BE2C (cell line): ENCODE measurements at places on chromosomes 5 and 9.

DNA sequence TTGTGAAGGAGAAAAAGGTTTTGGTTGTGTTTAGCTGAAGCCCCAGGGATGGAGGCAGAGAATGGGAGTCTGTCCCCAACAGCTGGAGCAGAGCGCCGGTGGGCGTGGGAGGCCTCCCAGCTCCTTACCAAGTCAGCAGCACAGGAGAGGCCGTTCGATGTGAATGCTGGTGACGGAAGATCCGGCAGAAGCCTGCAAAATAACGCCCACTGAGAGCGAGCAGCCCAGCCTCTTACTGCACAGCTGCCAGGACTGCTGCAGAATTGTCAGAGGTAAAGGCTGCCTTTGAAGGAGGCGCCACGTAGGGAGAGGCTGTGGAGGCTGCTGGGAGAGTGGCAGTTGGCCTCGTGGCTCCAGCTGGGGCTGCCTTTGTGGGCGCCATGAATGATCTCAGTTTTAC is 26.2 kb downstream of the ANGPTL2 start:
- DNase-seq, result no peak

DNA sequence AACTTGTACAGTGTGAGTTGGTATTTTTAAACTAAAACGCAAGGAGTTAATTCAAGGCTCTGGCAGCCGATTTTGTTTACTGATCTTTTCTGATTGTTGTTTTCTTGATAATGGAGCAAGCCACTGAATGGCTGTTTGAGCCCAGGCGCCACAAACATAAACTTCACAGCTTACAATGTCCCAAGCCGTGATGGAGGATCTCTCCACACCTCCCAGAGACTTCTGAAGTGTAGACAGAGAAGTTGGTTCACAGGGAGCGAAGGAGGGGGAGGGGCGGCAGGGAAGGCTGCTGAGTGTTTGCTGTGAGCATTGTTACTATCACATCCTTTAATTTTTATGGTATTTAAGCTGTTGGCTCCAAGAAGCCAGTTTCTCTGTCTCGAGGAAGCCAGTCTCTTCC is 14.7 kb downstream of the ISL1 start:
- DNase-seq, result peak; percentile 60

DNA sequence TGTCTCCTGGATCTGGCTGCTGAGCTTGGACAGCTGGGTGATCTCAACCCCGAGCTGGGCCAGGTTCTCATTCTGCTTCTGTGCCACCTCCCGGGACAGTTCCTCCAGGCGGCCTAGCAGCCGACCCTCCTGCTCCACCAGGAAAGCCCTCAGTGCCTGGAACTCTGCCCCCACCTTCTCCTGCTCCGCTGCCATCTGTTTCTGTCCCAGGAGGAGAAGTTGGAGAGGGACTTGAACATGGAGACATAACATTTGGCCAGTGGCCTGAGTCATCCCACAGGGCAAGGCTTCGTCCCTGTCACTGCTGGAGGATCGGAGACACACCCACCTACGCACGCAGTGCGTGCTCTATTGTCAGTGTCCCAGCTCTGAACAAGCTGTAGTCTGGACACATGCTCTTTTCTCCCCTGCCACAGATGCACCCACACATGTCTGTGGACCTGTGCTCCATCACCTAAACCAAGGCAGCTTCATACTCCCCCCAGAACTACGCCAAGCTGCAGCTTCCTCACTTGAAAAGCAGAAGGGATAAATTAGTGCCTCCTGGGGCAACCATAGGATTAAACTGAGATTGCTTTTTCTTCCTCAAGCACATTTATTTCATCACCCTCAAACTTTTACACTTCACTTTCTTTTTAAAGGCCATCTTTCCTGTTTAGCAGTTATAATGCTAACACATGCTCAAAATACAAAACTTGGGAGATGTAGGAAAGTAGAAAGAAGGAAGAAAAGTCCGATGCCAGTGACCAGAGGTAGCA is 4.9 kb downstream of the TRIM7 start:
- DNase-seq, result no peak

DNA sequence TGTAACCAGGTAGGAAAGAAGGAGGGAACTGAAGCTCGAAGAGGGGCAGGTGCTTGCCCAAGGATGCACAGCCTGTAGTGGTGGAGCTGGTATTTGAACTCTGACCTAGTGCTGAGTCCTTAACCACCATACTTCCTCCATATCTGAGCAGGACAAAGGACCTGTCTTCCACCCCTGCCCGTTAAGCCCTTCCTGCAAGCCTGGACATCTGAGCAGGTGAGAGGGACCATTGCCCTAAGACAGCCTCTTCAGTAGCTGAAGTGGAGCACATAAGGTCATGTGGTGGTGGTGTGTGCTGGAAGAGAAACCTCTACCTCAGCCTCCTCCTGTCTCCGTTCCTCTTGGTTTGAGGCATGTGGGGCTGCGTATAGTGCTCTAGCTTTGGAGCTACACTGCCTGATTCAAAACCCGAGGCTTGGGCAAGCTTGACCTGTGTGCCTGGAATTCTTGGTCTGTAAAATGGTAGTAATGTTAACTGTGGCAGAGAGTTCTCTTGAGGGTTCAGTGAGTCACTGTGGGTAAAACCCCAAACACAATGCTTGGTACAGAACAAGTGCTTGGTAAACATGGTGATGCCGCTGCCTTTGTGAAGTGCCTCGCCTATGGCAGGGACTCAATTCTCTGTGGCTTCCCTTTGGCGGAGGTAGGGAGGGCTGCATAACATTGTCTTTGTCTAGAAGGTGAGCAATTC is 7.4 kb downstream of the GALNT10 start:
- no peak for DNase-seq

DNA sequence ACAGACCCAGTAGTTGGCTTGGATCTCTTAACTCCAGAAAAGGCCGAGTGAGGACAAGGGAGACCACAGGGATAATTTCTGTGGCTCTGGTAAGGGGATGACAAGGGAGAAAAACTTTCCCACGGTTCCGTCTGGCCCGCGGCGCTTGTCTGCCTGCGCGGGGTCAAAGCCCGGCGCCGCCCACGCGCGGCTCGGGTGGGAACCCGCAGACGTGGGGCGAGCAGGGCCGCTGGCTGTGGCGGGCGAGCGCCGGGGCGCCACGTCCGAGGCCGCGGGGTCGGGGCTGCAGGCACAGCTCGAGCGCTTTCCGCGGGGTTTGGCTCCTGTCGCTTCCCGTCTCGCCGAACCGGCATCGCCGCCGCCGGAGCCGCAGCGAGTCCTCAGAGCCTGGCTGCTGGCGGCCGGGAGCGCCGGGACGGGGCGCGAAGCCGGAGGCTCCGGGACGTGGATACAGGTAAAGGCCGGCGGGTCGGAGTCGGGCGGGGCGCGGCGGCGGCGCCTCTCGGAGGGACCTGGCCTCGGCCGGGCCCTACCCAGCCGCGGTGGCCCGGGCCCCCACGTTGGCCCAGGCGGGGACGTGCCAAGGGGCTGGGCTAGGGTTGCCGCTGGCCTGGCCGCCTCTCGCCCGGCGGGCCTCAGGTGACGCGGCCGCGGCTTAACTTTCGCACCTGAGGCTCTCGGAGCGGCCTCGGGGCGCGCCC is at the start of gene RNF180:
RNF180 (plus strand) TSS at position 344 of the 701 bp plus-strand sequence. CDS start 34,965 bp downstream, outside the sequence.
- peak; percentile 8 for DNase-seq

- DNase-seq, result no peak
These were observed 9.7 kb downstream of the LIFR start for GRCh38 chr5:38546691-38547146.

DNA sequence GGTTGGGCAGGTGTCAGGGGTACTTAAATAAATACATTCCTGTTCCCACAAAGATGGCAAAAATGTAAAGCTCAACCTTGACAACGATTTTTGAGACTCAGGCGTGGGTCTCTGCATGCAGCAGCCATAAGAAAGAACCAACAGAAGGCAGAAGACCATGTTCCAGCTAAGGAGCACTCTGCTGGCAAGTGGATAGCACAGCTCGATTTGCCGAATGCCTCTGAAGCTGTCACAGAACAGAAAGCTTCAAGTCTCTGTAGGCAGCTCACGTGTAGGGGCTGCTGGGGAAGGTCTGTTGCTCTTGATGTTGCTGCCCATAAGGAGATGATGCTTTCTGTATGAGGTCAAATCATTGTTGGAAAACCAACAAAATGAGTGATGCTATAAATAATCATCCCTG is 119.6 kb upstream of the GRIN3A start:
- DNase-seq, result no peak

GRCh38 chr5:149133795-149134777 is 7.2 kb upstream of the ABLIM3 start:
- no peak for DNase-seq

- no peak for DNase-seq
These were observed 8.9 kb upstream of the SPATA31E1 start for GRCh38 chr9:87873607-87874303.

DNA sequence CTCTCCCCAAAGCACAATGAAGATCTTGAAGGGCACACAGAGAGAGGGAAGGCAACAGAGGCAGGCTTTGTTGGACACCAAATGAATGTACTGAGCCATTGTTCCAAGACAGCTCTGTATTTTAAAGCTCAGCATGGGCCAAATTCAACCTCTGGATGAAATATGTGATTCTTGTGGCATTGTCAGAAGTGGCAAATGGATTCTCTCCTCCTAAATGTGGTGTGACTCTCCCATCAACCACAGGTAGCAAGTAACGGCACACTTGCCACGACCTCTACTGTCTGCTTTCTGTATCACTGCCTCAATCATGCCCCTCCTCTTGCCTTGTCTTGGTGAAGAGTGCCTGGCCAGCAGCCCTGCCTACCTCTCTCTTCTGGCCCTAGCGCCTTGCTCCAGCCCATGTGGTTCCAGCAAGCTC is 6.1 kb upstream of the MOB3B start:
- DNase-seq, result no peak

- no peak for DNase-seq
These were observed 190.6 kb upstream of the MSX2 start for GRCh38 chr5:174533751-174534241.

GRCh38 chr5:176652136-176652535 is 4.9 kb downstream of the TSPAN17 start:
- peak; percentile 62 for DNase-seq

DNA sequence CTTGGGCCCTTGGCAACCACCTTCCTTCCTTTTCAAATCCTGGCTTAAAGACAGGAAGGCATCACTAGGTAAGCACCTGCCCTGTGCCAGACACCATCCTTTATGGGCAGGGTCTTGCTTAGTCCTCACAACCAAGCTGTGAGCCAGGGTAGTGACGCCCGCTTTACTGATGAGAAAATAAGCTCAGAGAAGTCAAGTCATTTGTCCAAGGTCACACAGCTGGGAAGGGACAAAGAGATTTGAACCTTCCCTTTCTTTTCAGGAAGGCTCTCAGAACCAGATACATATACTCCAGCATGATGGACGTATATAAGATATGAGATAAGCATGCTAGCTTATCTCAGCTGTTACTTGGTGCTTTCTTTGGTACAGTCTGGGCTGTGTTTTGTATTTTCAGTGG is 76.9 kb downstream of the SH3PXD2B start:
- no peak for DNase-seq

- no peak for DNase-seq
These were observed 18.8 kb upstream of the ALDH1B1 start for GRCh38 chr9:38373679-38374078.

- DNase-seq, result peak; percentile 4
These were observed 85.8 kb upstream of the IER5L start for GRCh38 chr9:129263836-129264235.

GRCh38 chr5:141969783-141970771 is 1.2 kb downstream of the RNF14 start:
- DNase-seq, result no peak

GRCh38 chr9:124710766-124711165 is 60.3 kb downstream of the NR6A1 start:
- DNase-seq, result no peak

DNA sequence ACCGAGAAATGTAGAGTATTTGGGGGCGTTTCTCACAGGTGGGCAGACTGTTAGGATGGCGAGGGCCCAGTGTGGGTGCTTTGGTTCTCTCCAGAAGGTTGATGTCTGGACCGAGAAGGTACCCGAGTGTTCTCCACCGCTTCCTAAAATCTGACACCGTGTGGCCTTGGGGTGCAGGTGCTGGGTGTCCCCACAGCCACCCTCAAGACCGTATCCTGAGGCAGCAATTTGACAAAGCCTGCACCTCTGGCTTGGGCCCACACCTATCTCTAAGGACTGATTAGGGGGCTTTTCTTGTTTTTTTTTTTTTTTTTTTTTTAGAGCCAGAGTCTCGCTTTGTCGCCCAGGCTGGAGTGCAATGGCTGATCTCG is 1.3 kb downstream of the PPP1R26 start:
- no peak for DNase-seq

GRCh38 chr5:157544623-157544989 is 31.0 kb downstream of the ADAM19 start:
- DNase-seq, result no peak

DNA sequence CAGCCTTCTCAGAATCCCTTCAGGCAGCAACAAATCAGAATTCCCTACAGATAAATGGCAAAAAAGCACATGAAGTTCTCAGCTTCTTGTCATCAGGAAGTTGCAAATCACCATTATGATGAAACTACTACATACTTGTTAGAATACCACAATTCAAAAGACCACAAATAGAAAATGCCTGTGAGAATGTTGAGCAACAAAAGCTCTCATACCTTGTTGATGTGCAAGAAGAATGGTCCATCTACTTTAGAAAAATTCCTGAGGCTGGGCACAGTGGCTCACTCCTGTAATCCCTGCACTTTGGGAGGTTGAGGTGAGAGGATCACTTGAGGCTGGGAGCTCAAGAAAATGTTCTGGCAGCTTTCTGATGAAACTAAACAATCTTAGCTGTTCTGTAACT is 278.1 kb downstream of the ICE1 start:
- no peak for DNase-seq

- no peak for DNase-seq
These were observed 189.4 kb downstream of the CCDC192 start for GRCh38 chr5:127892467-127893207.

DNA sequence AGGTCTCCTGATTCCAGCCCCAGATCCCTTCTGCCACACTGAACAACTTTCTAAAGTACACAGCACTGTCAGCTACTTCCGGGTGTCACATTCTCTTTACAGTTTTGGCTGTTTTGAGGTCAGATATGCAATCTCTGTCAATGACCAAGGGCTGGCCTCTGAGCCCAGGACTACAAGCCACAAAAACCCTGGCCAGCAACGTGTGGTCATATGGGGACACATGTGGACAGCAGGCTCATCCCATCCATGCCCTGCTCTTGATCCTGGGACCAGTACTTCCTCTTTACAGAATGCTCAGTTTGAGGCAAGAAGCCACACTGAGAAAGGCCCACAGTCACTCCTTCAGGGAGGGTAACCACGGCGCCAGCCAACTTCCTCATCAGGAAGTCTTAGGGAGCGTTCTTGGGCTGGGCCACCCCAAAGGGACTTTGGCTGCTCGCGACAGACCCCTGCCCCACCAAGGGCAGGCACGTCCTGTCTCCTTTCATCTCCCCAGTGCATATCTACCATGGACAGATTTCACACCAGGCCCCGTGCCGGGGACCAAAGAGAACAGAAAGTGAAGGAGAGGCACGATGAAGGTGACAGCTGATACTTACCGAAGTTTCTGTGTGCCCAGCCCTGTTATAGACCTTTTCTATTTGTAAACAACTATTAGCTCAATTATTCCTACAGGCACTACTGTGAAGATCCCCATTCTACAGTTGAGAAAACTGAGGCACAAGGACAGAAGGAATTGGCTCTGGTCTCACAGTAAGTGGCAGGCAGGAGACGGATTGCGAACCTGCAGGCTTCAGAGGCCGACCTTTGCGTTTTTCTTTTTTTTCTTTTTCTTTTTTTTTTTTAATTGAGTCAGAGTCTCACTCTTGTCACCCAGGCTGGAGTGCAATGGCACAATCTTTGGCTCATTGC is 37.3 kb downstream of the STK10 start:
- no peak for DNase-seq

- DNase-seq, result no peak
These were observed 575.8 kb downstream of the TLE1 start for GRCh38 chr9:81113453-81114124.

GRCh38 chr5:144671066-144671465 is 500.4 kb downstream of the KCTD16 start:
- no peak for DNase-seq

GRCh38 chr5:54220230-54221040 is 89.9 kb downstream of the ARL15 start:
- no peak for DNase-seq
